GM12864 (cell line): ENCODE measurements at places on chromosomes 4 and X.

- no peak for DNase-seq
Observed at GRCh38 chr4:135741583-135741982, 1540.0 kb upstream of the PABPC4L start.

GRCh38 chrX:22818061-22818460, 181.7 kb upstream of the DDX53 start:
- no peak for DNase-seq

GRCh38 chr4:138609943-138610350, 367.8 kb upstream of the SLC7A11 start:
- no peak for DNase-seq

DNA sequence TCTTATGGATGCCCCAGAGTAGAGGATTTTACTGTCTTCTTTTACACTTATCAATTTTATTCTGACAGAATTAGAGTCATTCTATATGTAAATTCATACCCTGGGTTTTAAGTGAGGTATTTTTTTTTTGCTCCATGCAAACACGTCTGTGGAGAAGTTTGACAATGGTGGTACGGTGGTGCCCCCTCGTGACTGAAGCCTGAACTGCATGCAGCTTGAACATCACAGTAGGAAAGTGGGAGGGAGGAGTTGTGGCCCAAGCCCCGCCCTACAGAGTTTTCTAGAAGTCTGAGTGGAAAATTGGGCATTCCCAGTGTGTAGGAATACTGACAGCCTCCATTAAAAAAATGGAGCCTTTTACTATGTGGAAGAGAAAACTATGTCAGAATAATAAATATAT, 73.3 kb upstream of the RAB40AL start:
- DNase-seq = peak; percentile 21

DNA sequence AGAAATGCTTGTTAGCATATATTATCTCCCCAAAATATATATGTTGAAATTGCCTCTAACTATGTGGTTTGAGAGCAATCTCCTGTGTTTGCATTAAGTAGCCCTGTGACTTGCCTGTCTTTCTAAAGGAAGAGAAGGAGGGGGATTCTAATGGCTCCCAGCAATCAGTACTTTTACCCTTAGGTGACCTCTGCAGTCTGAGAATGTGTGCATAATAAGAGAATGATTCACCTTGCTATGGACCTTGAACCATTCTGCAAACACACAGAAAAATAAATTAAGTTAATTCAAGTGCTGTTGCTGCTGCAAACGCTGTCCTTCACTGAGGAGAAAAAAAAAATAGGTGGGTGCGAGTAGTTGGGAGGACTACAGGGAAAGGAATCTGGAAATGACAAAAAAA, 322.2 kb downstream of the IQCM start:
- no peak for DNase-seq

- no peak for DNase-seq
Observed at GRCh38 chrX:41276661-41277506, 57.1 kb upstream of the DDX3X start.

- no peak for DNase-seq
Observed at GRCh38 chr4:137608085-137608484, 75.8 kb upstream of the PCDH18 start.

DNA sequence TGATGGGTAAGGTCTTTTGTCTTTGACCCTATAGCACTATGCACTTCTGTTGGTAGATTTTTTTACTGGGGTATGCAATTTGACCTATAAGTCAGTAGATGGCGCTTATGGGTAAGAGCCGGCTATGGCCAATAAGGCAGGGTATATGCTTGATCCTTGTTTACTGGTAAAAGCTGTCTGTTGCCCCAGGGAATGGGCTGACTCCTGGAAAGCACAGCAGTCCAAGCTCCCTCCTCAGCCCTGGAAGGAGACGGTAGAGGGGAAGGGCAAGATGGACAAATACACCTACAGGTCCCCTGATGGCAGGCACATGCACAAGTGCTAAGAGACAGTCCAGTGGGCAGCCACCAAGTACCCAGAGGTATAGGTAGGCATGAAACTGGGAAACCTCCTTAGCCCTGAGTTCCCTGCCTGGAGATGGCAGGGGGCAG, 63.7 kb downstream of the ADAMTS3 start:
- DNase-seq = no peak

GRCh38 chrX:6505960-6506359, 29.0 kb downstream of the VCX3A start:
- no peak for DNase-seq

DNA sequence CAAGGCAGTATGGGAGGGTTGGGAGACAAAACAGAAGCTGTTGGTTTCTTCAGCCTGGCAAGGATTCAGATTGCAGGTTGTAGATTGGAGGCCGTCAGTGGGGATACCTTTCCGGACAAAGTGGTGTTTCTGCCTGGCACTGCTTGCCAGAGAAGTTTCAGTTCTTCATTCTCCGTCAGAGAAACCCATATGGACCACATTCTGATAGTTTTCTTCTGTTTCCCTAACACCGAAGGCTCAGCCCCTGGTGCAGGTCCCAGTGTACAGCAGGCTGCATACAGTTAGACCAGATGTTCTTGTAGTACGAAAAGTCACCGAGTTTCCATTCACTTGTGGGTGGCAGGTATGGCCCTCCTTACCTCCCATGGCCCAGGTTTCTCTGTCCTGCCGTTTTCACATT, 107.3 kb downstream of the PTTG2 start:
- no peak for DNase-seq

DNA sequence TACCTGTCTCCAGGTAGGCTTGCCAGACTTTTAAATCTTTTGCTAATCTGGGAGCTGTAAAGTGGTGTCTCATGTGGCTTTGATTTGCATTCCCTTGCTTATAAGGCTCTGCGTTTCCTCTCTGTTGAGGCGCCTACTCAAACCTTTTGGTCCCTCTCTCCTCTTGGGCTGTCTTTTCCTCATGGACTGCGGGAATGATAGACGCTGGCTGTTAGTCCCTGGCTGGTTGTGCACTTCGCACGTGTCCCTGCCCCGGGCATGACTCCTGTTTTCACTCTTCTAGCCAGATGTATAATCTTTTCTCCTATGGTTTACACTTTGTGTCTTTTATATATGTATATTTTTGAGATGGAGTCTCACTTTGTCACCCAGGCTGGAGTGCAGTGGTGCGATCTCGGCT, 39.7 kb downstream of the RGS12 start:
- no peak for DNase-seq

GRCh38 chrX:104929324-104929723, 291.2 kb downstream of the TEX13A start:
- DNase-seq = no peak

- no peak for DNase-seq
Observed at GRCh38 chr4:182893047-182893446, 24.1 kb downstream of the DCTD start.
